IMR-90 (cell line): ENCODE measurements at places on chromosomes 2 and 18. TPM values are rescaled to one million over a fixed set of nuclear protein-coding genes. Genes with fewer than 3 reads are reported as not detected.

Gene SOWAHC
- 4.8 and 8.9 TPM in 2 replicates for total RNA-seq

GRCh38 chr2:158181171-158181570 lies 79.5 kb downstream of the UPP2 start:
- DNase-seq = no peak

DNA sequence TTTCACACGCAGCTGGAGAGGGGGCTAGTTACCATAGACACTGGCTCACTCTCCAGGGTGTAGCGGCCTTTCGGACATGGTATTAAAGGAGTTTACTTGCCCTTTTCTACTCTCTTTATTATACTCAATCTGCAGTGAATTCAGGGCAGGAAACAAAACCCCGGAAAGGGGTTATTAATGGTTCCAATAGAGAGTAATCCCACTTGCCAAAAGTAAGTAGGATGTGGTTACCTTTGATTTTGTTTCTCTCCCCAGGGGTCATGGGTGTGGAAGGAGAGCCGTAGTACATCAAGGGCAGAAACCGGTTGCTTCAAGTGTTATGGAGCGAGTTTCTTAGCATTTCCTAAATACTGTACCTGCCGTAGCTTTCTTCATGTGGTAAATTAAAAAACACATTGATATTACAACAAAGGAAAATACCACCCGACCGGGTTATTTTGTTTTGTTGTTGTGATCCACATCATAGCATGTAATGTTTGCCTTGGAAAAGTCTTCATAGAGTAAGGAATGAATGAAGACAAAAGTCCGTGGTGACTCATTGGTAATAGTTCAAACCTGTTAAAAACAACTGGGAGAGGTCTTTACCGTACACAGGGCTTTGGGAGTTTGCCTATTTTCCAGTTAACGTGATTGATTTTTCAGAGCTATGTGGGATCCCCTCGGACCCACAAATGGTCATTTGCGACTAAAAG lies 71.5 kb downstream of the SLC4A3 start:
- no peak for DNase-seq

DNA sequence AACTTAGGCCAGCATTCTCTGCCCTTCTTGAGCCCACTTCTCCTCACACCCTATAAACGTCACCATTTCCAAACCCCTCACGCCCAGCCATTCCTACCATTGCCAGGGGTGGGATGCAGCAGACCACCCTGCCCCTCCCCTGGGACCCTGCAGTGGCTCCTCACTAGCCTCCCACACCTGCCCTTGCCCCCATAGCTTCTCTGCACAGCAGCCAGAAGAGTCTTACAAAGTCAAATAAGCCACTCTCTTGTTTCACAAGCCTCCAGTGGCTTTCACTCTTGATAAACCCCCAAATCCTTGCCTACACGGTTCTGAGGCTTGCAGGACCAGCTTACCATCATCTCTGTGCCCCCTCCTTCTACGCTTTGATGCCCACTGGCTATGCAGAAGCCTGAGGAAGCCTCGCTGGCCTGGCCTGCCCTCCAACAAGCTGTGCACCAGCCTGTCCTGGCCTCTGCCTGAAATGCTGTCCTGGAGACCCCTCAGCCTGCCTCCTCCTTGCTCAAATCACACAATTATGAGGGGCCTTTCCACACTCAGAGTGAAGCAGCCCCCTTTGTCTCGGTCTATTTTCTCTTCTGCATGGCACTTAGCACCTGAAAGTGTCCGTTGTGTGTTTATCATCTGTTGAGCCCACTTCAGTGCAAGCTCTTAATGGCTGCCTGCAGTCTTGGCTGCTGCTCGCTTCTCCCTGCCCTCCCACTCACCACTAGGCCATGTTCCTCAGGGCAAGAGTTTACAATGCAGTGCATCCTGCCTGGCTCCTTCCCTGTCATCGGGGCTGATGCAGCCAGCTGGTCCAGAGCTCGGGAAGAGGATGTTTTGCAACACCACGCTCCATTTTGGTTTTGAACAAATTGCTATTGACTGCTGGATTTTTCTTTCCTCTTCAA lies 82.6 kb upstream of the RGPD5 start:
- no peak for DNase-seq

DNA sequence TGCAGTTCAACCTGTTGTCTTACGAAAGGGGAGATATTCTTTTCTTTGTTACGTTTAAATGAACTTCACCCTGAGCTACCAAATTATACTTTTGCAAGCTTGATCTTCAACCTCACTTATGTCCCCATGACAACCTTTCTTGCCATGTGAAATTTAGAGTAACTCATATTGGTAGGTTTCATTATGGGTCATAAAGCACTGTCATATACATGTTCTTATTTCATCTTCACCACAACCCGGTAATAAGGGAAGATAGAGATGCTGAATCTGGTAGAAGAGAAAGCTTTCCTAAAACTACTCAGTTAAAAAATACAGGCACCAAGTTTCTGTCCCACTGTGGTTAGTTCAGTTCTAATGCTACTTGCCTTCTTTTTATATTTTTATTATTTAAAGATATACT lies 208.5 kb upstream of the NRP2 start:
- no peak for DNase-seq
